Foreskin melanocyte (primary cell): ENCODE measurements at places on chromosomes 5 and 9.

DNA sequence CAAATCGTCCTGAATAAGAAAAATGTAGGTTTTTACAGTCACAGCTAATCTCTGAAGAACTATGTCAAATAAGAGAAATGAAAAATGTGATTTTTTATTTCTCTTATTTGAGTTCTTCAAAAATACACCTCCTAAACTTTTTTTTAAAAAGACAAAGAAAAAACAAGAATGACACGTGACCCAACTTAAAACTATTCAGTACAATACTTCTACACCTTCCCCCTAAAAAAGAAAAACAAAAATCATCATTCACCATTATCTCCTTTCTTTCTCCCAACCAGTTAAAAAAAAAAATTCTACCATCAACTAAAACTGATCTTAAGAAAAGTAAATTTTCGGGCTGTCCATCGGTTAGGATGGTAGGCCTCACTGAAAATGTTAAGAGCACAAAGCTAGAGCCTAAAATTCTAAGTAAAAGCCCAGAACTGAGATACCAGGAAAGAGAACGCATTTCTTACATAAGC is 2.1 kb downstream of the RNF145 start:
- DNase-seq, result no peak

DNA sequence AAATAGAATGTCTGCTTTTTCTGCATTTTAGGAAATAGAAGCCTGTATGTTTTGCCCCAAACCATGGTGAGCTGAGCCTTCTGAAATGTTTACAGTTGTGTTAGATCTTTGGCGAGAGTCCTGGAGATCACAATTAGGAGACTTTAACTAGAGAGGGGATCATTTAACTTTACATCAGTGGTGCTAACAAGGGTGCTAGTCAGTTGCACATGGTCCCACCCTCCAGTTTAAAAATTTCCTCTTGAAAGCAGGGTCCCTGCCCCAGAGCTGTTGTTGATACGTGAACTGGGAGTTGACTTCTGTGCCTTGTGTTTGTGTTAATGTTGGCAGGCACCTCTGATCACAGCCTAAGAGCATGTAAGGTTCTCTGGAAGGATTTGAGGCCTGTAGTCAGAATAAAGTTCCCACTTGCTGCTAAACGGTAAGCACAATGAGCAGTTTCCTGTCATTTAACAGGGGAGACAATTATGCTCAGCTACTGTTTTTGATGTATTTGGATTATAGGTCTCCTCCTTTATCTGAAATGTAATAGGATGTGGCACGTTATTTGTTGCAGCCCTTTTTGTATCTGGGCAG is 43.7 kb downstream of the RASGRF2 start:
- DNase-seq, result no peak

GRCh38 chr9:38000332-38000731 is 68.7 kb downstream of the SHB start:
- DNase-seq, result no peak

DNA sequence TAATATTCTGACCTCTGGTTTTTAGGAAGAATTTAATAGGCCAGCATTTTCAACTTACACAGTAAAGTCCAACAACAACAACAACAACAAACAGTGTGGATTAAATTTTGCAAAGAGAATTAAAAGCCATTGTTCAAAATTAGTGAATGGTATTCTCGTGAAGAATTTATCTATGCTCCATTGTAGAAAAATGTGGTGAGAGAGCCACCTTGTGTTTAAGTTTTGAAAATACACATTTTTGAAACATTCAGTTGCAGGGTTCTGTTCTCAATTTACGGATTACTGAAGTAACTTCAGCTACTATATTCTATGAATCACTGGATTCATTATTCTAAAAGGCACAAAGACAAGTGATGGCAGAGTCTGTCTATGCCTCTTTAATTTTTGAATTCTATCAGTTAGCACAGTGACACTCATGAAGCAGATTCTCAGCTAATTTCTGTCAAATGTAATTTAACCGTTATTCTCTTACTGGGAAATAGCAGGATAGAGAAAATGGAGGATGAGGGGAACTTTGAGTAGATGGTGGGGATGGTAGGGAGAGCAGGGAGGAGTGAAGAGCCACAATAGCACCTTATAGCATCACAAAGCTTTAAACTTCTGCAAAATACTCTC is 11.0 kb downstream of the CCDC152 start:
- peak; percentile 36 for DNase-seq

DNA sequence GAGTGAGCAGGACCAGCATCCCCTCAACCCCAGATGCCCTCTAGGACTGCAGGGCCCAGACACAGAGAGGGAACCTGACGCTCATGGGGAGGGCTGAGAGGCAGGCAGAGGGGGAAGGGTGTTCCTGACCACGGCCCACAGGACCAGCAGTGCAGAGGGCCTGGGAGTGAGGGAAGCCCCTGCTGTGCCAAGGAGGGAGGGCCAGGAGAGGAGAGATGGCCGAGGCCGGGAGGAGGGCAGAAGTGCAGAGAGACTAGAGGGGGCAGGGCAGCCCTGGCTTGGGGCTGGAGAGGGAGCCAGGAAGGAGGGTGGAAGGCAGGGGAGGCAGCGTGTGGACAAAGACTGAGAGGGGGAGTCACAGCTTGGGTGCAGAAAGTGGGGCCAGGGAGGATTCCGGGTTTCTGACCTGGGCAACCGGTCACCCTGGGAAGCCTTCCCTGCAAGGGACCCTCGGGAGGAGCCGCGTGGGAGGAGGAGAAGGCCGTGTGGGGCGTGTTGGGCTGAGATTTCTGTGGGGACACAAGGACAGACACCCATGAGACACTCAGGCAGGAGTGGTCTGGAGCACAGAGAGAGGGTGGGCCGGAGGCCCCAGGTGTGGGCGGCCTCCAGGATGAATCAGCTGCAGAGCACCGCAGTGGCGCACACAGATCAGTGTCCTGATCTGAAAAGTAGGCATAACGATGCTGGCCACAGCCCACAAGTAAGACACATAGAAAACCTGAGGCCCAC is 117.5 kb downstream of the ADAMTS2 start:
- DNase-seq, result no peak

- DNase-seq, result no peak
Measured at GRCh38 chr9:74115976-74116375, 381.2 kb upstream of the RORB start.

GRCh38 chr9:85510830-85511504 is 230.8 kb downstream of the AGTPBP1 start:
- DNase-seq, result no peak

DNA sequence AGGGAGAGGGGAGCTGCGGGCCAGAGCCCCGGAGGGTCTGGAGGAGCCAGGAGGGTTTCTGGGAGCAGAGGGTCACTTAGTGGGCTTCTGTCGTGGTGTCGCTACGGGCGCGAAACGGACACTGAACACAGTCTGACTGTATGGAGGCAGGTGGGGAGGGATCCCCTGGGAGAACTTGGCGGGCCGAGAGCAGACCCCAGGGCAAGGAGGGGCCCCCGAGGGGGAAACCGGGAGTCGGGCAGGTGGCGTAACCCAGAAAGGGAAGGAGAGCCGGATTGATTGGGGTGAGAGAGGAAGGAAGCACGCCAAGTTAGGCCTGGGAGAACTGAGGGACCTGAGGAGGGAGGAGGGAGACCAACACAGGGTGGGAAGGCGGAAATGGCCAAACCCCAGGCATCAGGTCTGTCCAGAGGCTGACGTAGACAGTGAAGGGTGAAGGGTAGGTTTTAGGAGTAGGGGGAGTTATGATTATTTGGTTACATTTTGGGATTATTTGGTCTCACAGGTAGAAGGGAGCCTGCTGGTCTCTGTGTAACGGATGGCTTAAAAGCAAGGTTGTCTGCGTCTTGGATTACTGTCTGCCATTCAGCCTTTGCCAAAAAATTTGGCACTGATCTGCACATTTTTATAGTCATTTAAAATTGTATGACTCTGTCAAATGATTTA is 3.3 kb upstream of the MSMP start:
- DNase-seq, result no peak

DNA sequence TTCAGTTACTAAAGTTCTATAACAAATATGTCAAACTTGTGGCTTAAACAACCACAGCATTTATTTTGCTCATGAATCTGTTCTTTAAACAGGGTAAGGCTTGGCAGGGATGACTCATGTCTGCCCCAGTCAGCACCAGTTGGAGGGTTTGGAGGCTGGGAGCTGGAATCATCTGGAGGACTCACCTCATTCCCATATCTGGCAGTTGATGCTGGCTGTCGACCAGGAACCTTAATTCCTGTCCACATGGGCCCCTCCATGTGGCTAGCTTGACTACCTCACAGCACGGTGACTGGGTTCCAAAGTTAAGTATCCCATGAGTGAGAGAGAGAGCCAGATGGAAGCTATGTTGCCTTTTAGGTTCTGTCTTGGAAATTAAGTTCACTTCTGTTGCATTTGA is 13.8 kb upstream of the CCL28 start:
- DNase-seq, result peak; percentile 26

GRCh38 chr5:133552925-133553525 is 59.3 kb downstream of the FSTL4 start:
- peak; percentile 21 for DNase-seq

- DNase-seq, result no peak
Measured at GRCh38 chr9:135301271-135302263, 178.0 kb upstream of the PPP1R26 start.
